Stimulated activated CD8-positive, alpha-beta memory T cell treated with anti-CD3 and anti-CD28 coated beads, Interleukin-4, amount 100 ng/mL, for 4 hours (primary cell): ENCODE measurements at places on chromosomes 3 and 15.

DNA sequence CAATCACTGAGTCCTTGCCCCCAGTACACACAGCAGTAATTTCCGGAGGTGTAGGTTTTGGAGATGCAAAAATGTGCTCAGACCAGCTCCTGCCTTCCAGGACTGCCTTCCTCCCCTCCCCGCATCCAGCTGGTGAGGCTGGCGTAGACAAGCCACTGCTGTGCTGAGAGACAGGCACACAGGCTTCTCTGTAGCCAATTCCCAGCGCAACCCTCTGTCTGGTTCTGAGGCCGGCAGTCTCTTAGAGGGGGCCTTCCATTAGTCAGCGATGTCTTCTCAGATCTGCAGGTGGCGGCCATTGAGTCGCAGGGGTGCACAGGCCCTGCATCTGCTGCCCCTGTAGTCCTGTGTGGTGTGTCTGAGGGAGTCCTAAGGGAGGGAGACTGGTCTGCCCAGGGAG, 114.4 kb downstream of the DNAJB8 start:
- DNase-seq: no peak

- DNase-seq: no peak
Observed at GRCh38 chr3:57958642-57959422, 49.4 kb upstream of the FLNB start.

DNA sequence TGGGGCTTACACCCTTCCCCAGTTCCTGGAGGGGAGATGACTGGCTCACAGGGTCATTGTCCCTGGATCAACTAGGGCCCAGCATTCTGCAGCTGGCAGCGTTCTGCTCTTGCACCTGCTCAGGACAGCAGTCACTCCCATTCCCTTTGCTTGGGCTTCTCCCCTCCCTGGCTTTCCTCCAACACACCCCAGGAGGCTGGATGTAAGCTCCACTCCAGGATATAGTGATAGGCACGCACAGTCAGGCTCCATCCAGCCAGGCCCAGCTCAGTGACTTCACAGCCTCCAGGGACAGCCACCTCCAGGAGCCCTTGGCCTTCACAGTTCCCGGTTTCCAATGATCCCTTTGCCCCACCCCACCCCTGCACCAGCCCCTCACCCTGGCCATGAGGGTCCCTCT, 1.9 kb downstream of the SPTBN5 start:
- no peak for DNase-seq

- DNase-seq: no peak
Observed at GRCh38 chr15:67745073-67746006, 80.0 kb upstream of the SKOR1 start.

DNA sequence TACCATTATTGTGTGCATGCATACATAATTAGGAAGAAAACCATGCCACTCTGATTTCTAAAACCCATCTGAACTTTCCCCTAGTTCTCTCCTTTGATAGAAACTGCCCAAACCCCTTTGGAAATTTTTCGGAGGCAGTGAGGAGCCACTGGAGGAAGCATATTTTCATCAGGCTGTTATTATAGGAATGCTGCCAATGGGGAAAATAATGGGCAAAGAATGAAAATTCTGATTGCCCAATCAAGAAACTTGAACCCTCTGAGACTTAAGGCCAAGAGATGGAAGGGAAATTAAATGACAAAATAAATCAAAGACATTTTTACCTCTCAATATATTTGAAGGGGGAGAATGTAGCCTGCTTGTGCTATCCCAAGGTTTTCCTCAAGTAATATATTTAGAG, 376.0 kb upstream of the PDZRN3 start:
- no peak for DNase-seq

DNA sequence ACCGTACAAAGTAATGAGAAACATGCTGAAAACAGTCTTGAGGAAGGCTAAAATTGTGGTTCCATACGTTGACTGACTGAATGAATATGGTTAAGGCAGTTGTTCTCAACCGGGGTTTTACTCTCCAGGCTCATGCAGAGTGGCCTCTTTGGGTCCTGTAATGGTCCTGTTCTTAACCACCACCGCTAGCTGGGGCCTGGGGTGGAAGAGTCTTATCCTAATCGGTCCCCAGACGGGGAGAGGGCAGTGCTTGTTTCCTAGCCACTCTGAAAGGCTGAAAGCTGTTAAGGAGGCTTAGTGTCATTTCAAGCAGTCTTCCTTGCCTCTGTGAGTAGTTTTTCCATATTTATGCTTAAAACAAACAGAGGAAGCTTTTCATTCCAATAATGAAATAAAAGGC, 32.0 kb downstream of the SELENOT start:
- DNase-seq: no peak

DNA sequence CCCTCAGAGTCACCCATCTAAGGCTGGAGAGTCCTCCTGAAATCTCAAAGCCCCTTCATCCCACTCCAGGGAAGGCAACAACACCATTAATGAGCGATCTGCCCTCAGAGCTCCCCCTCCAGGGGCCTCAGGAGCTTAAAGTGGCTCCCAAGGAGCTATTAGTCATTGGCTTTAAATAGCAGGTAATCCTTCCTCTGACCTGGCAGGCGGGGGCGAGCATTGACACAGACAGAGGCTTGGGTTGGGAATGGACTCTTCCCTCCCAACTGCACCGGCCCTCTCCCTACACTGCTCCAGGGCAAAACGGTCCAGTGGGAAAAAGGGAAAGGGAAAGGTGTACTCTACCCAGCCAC, 1.4 kb downstream of the MFGE8 start:
- no peak for DNase-seq

- DNase-seq: no peak
Observed at GRCh38 chr3:71688121-71688520, 37.1 kb downstream of the EIF4E3 start.

- DNase-seq: no peak
Observed at GRCh38 chr15:61102281-61102680, 126.8 kb downstream of the RORA start.

GRCh38 chr3:26647078-26647477, 24.5 kb downstream of the LRRC3B start:
- DNase-seq: no peak

GRCh38 chr15:31485911-31486461, 159.4 kb downstream of the KLF13 start:
- no peak for DNase-seq

GRCh38 chr3:99373088-99373845, 265.1 kb upstream of the COL8A1 start:
- no peak for DNase-seq

GRCh38 chr3:159280386-159281191, 478.7 kb downstream of the MFSD1 start:
- DNase-seq: no peak
